ENCODE measurements at places on chromosomes 3 and 15.

DNA sequence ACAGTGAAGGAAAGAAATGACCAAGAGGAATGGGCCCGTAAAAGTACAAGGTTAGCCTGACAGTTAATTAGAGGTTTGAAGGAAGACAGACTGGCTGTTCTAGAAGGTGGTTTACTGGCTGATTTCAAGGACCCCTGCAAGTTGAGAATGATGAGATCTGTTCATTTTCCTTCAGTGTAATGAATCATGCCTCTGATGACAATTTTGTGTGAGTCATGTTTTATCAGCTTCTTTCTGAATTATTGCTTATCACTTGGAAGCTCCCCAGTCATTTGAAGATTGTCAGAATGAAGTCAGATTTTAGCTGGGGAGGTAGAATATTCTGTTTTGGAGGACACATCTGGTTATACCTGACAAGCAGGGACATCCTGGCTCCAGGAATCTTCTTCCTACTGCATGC, 50.6 kb downstream of the DRD3 start:
- peak; percentile 35 for DNase-seq

DNA sequence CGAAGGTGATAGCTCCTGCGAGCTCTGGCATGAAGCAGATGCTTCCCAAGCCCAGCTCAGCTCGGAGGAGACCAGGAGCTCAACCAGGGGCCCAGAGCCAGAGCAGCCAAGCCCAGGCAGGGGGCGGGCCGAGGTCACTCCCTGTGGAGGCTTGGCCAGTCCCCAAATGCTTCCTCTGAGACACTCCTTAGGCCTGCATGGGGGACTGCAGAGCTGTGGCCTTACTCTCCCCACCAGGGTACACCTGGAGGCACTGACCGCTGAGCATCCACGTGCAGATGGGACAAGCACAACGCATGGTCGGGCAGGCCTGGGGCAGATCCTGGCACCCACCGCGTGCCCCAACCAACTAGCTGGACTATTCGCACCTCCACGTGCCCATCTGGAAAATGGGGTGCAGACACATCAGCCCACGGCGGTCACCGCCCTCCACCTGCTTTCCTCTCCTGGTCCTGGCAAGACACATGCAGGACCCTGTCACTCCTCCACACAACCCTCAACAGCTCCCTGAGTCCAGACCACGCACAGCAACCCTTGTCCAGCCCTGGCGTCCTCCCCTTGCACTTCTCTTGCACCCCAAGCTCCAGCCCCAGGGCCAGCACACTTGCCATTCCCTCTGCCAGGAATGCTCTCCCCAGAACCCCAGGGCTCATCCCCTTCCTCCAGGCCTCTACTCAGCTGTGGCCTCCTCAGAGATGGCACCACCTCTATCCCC, 164.7 kb upstream of the IQSEC1 start:
- DNase-seq = no peak

- DNase-seq = no peak
Measured at GRCh38 chr3:93904568-93904967, 69.1 kb downstream of the PROS1 start.

DNA sequence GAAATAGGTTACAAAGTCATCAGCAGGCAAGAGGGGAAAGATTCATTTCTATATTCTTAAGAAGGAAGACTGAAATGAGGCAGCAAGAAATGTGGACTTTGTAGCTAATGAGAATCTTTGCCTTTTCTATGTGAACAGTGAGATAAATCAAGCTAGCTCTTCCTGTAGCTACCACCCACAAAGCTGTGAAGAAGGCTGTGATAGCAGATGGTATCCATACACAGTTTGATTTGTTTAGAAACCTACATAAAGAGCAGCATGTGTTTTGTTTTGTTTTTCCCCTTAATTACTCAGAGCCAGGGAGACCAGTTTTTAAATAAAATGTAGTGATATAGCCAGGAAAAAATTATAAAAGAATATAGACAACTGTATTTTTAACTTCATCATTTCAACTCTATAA, 45.5 kb downstream of the TEX9 start:
- DNase-seq = no peak

DNA sequence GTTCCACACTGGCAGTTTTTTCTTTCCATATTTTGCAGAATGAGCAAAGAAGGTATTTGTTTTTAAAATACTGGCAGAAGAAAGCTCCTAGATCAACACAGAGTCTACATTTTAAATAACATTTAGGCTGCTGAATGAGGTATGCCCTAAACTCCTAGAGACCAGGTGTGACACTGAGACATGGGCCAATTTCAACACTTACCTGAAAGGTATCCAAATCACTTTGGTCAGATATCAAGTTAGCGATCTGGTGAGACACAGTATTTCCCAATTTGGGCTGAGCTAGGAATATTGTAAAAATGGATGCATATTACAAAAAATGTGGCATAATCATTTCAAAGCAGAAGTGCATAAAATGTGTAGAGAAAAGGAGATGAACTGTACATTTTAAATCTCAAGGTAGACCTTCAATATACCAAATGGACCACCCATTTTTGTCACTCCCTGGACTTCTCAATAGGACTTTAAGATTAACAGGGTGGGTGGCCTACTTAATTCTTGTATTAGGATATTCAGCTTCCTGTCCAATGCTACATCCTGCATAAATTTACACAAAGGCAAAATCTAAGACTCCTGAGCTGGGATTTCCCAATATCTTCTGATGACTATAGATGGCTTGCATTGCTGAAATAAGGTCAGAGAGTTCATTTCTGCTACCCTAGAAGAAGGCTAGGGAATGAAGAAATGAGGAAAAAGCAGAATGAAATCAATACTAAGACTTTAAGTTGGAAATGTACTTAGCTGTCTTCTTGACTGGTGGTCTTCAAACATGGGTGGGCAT, 487.8 kb downstream of the FOXP1 start:
- peak; percentile 43 for DNase-seq

GRCh38 chr3:41881233-41881821, 80.6 kb downstream of the ULK4 start:
- DNase-seq = peak; percentile 67

DNA sequence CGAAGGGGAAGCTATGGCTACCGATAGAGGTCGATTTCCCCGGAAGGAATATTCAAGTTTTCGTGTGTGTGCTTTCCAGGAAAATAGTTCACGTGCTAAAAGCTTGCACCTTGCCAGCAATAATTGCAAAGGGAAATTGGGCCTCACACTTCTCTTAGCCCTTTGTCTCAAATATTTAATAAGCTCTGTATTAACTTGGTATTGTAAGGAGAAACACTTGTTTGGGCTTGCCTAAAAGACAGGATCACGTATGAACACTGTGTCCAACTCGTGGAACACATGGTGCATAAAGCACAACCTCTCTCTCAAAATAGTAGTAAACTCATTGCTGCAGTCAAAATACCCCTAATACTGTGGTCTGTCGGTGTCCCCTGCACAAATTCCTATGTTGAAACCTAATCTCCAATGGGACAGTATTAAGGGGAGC, 352 bp upstream of the TMF1 start:
- no peak for DNase-seq

GRCh38 chr15:50116477-50116876, 2.6 kb downstream of the ATP8B4 start:
- peak; percentile 22 for DNase-seq

DNA sequence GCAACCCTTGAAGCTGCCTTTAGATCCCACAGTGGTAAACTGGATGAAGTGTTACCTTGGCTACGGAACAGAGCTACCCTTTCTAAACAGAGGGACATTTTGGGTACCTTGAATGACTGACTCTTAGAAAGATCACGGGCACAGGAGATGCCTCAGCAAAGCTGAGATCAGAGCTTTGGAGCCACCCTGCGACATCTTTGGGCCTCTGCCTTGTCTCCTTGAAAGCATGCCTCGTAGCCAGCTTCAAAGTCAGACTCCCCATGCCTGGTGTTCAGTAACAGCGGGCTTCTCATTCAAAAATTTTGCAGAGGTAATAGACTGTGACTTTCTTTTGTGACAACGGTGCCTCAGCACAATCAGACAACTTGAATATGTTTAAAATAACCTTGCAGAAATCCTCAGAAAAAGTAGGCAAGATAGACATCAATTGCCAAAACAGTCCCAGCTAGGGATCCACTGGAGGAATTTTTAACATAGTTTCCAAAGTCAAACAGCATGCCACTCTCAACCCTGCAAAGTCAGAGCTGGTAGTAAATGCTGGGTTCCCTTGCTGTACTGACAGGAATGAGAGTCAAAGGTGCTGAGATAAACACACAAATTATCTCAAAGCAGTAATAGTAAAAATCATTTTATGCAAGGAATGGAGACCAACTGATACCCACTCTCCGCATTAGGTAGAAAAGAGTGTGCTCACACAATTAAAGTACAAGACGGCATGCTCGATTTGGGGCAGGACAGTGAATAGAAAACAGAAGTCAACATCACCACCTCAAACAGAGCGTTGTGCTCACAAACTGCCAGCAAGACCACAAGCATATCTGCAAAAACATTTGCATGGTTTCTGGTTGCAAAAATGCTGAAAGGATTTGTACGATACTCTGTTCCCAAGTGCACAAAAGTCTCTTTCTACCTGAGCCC, 82.1 kb downstream of the MYO1E start:
- DNase-seq = no peak

GRCh38 chr15:96390986-96391385, 60.5 kb downstream of the NR2F2 start:
- DNase-seq = no peak

DNA sequence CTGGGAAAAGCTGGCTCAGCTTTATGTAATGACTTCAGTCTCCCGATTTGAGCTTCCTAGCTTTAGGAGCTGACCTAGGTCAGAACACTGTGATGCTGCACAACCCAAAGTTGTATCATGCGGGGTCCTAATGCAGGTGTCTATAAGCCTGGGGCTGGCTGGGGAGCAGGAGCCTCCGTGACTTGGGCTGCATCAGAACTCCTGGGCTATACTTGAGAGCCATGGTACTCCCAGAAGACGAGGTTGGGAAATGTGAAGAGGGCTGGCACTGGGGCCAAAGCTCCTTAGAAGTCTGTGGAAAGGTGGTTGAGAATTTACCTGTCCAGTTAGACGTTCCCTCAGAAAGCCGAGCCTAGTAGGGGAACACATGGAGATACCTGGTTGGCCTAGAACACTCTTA, 57.0 kb downstream of the BSN start:
- no peak for DNase-seq

GRCh38 chr3:42653560-42654330, at the start of gene ZBTB47:
TSS of gene ZBTB47 (plus strand) at chr3:42653697. CDS start at chr3:42658356, 4,659 bp downstream.
- DNase-seq = peak; percentile 54

- DNase-seq = no peak
Measured at GRCh38 chr3:189236352-189236751, 64.6 kb downstream of the TPRG1 start.

DNA sequence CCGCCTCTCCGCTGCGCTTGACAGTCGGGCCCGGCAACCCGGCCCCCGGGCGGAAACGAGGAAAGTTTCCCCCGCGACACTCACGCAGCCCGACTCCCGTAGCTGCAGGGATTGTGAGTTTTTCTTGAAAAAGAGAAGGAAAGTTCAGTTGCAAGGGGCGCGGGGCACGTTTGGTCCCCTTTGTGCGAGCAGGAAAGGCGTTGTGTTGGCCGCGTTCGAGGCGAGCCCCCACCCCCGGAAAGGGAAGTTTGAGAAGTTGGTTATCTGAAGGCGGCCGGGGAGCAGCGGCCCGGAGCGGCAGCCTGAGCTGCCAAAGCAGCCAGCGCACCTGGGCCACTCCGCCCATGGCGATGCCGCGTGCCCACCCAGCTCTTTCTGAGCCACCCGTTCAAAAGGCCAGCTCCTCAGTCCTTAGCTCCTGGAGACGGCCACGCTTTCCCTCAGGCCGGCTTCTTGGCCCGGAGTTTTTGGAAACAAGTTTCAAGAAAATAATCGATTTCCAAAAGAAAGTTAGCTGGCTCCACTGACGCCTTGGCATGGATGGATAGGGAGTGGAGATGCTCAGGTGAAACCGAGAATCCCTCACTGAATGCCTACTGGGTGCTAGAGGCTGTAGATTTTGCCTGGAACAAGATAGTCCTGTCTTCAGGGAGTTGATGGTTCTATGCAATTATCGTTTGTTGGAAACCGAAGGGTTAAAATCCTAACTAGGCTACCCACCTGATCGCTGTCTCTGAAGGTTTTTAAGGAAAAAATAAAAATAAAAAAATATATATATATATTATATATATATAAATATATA, 832 bp downstream of the TGFBR2 start:
- DNase-seq = peak; percentile 57

GRCh38 chr3:152591515-152591914, 243.4 kb upstream of the P2RY1 start:
- no peak for DNase-seq

DNA sequence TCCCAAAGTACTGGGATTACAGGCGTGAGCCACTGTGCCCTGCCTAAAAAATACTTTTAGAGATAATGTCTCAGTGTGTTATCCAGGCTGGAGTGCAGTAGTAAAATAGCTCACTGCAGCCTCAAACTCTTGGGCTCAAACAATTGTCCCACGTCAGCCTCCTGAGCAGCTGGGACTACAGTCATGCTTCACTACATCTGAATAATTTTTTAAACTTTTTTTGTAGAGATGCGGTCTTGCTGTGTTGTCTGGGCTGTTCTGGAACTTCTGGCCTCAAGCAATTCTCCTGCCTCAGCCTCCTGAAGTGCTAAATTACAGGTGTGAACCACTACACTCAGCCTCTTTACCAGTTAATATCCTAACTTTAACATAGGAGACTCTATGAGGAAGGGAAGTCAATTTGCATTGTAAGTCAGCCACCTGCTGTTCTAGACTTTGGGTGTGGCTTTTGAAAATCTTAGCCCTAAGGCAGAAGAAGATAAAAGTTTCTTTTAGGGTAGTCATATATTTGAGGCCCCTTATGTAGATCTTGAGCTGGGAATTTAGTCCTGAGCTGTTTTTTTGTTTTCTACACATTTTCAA, 78.2 kb upstream of the RASGRP1 start:
- DNase-seq = no peak

- DNase-seq = peak; percentile 31
Measured at GRCh38 chr3:196246612-196247308, 30.4 kb downstream of the SLC51A start.

DNA sequence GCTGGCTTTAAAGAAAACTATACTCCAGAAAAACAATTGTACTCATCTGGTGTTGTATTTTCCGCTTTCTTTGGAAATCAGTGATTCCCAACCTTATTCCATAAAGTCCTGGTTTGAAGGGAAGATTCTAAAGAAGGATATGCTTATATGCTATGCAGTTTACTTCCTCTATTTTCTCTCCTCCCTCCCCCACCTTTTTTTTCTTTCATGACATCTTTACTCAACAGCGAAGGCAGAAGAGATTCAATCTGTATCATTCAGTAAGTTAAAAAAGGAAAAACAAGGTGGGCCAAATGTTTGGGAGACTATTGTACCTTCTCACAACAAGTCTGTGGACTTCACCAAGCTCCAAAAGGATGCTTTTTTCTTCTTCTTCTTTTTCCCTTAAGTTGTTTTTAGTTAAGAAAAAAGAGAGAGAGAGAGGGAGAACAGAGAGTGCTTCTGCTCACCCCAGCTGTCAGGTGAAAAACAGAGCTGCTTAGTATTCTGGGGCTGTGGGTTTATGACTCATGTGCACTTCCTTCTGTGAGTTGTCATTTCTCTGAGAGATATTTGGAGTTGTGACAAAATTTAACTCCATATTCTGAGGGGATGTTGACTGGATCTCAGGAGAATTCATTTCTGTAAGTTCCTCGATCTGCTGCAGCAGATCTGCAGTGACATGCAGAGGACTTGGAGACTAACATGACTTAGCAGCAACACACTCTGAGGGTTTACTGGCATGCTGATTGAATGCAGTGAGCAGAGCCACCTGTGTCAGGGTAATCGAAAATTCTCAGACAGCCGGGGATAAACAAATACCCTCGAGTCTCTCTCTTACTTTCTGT, 70.7 kb downstream of the SSR3 start:
- peak; percentile 75 for DNase-seq

GRCh38 chr3:76700323-76700722, 339.6 kb upstream of the ROBO2 start:
- DNase-seq = no peak

- peak; percentile 96 for DNase-seq
Measured at GRCh38 chr3:23710555-23710954, 95.2 kb upstream of the UBE2E1 start.
